ENCODE measurements at places on chromosomes 16 and 17. TPM values are rescaled to one million over a fixed set of nuclear protein-coding genes. Genes with fewer than 3 reads are reported as not detected.
A peak's percentile ranks its signal among the peaks of the same experiment; 100 is the strongest.

GRCh38 chr17:17767887-17768418 lies 68.8 kb downstream of the SREBF1 start:
- no peak for DNase-seq

DNA sequence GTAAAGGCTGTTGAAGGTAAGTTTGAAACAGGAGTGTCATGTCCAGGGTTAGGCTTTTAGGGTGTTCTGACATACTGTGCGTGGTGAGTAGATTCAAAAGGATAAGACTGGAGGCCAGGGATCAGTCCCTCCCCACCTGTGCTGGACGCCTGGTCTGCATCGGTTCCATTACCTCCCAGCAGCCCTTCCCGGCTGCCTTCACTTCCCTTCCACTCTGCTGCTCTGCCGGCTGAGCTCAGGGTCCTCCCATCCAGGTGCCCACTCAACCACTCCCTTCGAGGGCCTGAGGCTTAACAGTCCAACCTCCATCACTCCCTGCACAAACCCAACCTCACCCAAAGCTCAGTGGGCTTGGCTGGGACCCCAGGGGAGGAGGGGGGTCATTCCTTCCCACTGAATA lies 4.1 kb upstream of the SLC5A10 start:
- DNase-seq, result no peak

DNA sequence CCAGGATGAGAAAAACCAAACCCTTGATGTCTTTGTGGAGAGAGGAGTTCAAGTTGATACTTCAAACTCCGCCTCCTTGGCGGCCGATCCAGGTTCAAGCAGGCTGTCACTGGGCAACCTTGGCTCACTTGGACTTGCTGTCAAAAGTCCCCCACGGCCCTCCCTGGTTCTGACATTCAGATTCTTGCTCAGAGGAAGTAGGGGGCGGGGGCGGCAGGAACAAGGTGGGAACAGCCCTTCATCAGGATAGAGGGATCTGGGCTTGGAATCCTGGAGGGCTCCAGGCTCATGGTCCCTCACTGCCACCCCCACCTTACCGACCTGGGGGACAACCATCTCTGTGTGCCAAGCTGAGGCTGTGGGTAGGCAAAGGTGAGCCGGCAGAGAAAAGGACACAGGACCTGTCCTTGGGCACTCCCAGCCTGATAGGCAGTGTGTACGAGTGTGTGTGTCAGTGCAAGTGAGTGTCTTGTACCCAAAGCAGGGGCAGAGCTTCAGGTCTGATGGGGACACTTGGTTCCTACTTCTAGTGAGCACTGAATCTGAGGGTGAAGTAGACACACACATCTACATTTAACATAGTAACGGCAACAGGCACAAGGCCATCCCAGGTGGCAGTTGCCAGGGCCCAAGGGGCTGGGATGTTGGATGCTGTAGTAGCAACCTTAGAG lies 6.6 kb upstream of the TSPOAP1 start:
- DNase-seq, result no peak

DNA sequence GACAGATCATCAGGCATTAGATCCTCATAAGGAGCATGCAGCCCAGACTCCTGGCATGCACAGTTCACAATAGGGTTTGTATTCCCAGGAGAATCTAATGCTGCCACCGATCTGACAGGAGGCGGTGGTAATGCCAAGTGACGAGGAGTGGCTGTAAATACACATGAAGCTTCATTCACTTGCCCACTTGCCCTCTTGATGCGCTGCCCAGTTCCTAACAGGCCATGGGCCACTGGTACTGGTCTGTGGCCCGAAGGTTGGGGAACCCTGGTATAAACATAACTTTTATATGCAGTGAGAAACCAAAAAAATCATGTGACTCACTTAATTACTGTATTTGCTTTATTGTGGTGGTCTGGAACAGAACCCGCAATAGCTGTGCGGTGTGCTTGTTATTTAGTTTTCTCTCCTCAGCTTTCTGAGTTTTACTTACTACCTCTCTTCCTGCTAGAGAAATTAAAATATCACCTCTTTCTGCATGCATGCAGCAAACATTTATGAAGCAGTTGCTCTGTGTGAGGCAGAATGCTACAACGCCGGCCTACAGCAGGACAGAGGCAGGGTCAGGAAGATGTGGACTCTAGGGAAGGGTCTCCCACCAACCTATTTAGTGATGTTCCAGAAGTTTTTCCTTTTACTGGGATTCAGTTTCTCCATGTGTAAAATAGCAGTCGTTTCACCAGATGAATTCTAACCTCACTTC lies 151.3 kb downstream of the MAF start:
- DNase-seq, result no peak

DNA sequence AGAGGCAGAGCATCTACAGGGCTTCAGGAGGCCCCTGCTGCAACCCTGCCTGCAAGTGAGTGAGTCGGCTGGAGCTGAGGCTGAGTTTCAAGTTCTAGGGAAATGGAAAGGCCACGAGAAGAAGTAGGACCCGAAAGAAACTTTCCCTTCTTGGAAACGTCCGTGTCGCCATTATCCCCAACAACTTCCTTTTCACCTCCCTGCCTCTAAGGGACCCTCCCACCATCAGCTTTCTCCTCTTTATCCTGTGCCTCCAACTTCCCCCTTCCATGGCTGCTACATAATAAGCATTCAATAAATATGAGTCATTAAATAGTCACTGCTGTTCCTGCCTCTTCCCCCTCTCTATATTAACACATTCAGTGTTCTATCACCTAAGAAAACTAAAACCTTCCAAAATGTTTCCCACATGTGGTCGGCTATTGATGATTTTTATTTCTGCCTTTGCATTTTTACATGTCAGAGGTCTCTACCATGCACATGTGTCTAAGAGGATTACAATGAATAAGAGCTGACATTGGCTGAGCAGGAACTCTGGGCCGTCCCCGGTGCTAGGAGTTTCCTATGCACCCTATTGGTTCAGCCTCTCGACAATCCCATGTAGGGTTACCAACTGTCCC lies 115.9 kb upstream of the TNRC6C start:
- no peak for DNase-seq

DNA sequence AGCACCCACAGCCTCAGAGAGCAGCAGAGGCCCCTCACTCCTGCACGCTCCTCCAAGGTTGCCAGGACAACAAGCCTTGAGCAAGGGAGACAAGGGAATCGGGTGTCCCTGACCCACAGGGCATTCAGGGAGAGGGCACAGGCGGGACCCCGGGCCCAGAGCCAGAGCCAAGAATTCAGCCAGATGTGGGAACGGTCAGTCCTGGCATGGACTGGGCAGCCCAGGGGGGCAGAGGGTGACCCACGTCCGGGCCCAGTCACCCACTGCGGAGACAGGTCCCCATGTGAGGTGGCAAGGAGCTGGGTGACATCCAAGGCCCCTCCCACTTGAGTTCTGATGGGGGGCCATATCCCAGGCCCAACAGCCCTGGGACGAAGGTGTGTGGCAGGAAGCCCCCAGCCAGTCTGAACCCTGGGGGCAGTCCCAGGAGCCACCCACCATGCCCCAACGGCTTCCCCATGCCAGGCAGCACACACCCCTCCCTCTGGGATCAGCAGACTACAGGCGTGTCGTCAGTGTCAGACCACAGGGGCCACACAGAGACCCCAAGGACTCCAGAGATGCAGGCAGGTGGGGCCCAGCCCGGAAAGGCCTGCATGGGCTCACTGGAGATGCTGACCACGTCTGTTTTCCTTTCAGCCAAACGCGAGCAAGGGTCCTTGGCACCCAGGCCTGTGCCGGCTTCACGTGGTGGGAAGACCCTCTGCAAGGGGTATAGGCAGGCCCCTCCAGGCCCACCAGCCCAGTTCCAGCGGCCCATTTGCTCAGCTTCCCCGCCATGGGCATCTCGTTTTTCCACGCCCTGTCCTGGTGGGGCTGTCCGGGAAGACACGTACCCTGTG lies 23.0 kb downstream of the USP6 start:
- no peak for DNase-seq

- no peak for DNase-seq
These were observed 13.3 kb downstream of the GGA2 start for GRCh38 chr16:23496821-23497542.

DNA sequence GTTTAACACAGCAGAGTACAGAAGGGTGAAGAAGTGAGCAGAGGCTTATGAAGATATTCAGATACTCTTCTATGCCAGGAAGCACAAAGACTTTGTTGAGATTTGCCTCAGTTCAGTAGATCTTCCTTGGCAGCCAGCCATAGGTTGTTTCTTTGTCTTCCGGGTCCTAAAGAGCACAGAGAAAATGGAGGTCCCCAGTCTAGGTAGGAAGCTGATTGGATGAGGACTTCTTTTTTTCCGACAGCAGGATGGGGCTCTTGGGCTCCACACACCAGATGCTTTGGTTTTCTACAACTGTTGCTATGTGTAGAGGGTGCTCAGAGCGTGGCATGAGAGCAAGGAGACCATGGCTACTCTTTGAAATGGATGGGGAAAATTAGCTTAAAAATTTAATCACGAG lies 8.3 kb upstream of the CDC6 start:
- no peak for DNase-seq

GRCh38 chr17:50163843-50164696 lies 1.7 kb upstream of the SGCA start:
- DNase-seq, result peak; percentile 56

GRCh38 chr16:29901607-29901945 lies 1.3 kb downstream of the ASPHD1 start:
- DNase-seq, result no peak

DNA sequence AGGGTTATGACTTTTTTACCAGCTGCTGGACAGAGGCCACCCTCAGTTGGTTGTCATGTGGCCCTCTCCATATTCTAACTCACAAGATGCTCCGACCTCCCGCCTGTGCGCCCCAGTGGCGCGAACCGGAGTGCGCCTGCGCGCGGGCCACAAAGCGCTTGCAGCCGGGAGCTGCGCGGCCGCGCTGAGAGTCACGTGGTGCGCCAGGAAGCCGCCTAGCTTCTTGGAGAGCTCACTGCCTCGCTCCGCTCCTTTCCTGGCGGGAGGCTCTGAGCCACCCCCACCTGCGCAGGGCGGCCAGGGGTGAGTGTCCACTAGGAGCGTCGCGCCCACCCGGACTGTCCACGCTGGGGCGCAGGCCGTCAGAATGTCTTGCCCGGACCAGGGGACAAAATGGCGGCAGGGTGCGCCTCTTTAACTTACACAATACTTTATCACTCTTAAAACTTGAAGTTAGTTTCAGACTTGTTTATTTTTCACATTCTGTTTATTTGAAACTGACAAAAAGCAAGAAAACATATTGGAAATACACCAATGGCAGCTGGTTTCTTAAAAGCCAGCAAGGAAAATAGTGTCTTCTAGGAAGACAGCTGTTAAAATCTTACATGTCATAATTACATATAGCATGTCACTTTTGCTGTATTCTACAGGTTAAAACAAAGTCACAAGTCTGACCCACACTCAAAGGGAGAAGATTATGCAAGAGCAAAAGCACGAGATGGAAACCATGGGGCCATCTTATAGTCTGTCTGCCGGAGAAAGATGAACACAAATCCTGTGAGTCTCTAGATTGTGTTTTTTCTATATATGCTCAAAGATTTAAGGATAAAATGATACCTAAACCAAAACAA lies 357.9 kb downstream of the CNTNAP4 start:
- DNase-seq, result no peak

DNA sequence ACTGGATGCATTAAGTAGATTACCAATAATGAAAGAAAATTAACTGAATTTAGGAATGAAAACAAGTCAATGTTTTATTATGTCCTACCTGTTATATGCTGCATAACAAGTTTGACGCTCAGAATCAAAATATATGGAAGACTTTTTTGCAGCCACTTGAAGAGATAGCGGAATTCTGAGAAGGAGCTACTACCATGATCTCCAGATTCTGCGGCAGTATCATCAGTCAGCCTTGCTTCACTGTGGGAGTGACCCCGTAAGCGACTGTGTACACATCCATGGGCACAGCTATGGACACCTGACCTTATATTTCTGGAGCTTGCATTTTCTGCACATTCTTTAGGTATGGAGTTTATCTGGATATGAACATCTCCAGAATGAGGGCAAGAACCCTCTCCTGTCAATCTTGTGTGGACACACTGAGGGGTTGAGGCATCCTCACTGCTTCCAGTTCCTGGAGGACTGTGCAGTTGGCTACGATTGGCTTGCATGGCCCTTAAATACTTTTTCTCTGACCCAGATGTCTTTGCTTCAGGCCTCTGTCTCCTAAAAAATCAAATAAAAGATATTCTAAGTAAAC lies 1.7 kb downstream of the RNFT1 start:
- no peak for DNase-seq

MYLK3 gene
- total RNA-seq, result 0.37 TPM

SSTR5 gene
- not detected for total RNA-seq

USP32 gene
- total RNA-seq, result 35.0 TPM

MLKL gene
- 11.6 TPM for total RNA-seq

C16orf78 gene
- not detected for total RNA-seq

FBXO39 gene
- not detected for total RNA-seq

Measured in GM12878 (cell line).